ENCODE measurements at places on chromosomes 1 and 21.

GRCh38 chr1:30706528-30706927 lies 16.9 kb downstream of the MATN1 start:
- no peak for DNase-seq

GRCh38 chr21:24844671-24845070 lies 762.6 kb downstream of the MRPL39 start:
- no peak for DNase-seq

GRCh38 chr1:235317168-235317567 lies 10.8 kb downstream of the ARID4B start:
- no peak for DNase-seq

DNA sequence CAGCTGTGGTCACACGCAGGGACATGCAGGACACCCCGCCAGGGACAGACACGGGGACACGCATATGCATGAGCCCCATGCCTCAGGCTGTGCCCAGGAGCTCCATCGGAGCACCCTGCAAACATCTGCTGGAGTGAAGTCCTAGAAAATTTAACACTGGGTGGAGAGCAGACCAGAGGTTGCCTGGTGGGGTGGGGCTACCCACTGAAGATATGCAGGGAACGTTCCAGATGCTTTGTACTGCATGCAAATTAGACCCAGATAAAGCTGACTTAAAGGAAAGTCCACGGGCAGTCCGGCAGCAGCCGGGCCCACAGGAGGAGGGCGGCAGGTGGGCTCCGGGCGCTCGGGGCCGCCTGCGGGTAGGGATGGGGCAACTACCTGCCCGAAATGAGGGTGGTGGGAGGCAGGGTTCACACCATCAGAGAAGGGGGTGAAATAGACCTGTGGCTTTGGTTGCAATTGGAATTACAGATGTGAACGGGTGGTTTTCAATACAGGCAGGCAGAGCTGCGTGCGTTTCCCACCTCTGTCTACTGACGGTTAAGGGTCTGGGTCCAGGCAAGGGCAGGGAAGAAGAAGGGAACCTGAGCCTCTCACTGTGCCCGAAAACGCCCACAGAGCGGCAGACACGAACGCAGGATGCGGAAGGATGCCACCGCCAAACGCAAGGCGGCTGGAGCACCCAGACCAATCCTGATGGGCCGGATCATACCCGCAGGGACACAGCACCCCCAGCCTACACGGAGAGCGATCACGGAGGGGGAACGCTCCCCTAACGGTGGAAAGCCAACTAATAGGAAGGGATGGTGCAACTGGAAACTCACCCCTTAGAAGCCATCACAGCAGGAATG lies 21.0 kb downstream of the CFAP74 start:
- peak; percentile 37 for DNase-seq

- DNase-seq = no peak
Observed at GRCh38 chr1:31101147-31101502, 35.6 kb upstream of the PUM1 start.

- DNase-seq = peak; percentile 87
Observed at GRCh38 chr1:109478806-109479205, 4.9 kb upstream of the ATXN7L2 start.

- no peak for DNase-seq
Observed at GRCh38 chr1:44020464-44020863, 10.8 kb downstream of the SLC6A9 start.
